ENCODE measurements at places on chromosomes 7 and 10. TPM values are rescaled to one million over a fixed set of nuclear protein-coding genes. Genes with fewer than 3 reads are reported as not detected.

PAX4 gene
- total RNA-seq, result not detected

ANKRD30A gene
- not detected for total RNA-seq

NEBL gene
- total RNA-seq, result 0.10 TPM

GCK gene
- 3.3 TPM for total RNA-seq

GRCh38 chr7:2445898-2446555 is 30.2 kb downstream of the GRIFIN start:
- no peak for DNase-seq

GRCh38 chr7:108368466-108368865 is 87.8 kb downstream of the NRCAM start:
- no peak for DNase-seq

- DNase-seq, result peak; percentile 86
Measured at GRCh38 chr7:129501760-129502707, at the start of gene SMKR1. Gene SMKR1 (plus strand): TSS chr7:129502531. CDS start chr7:129502825, 294 bp downstream.

- peak; percentile 98 for DNase-seq
Measured at GRCh38 chr7:1459512-1459892, 232 bp upstream of the MICALL2 start.

Measured in activated naive CD4-positive, alpha-beta T cell treated with anti-CD3 and anti-CD28 coated beads for 36 hours (primary cell).